ENCODE measurements at places on chromosomes 11 and 22.
A peak's percentile ranks its signal among the peaks of the same experiment; 100 is the strongest.

GRCh38 chr11:57711414-57712255 lies at the start of gene MED19:
TSS of gene MED19 (minus strand) at chr11:57712215. CDS start at chr11:57712179, 36 bp downstream.
- peak; percentile 61 for DNase-seq

GRCh38 chr22:50148991-50149721 lies 21.4 kb upstream of the PANX2 start:
- DNase-seq, result peak; percentile 69

- DNase-seq, result no peak
Measured at GRCh38 chr11:62208785-62209144, 292 bp downstream of the SCGB2A1 start.

- no peak for DNase-seq
Measured at GRCh38 chr11:67022341-67022933, 497 bp upstream of the SYT12 start.

GRCh38 chr11:60809691-60810090 lies 24.6 kb downstream of the MS4A10 start:
- no peak for DNase-seq

- no peak for DNase-seq
Measured at GRCh38 chr22:18062421-18062820, 15.4 kb upstream of the PEX26 start.

DNA sequence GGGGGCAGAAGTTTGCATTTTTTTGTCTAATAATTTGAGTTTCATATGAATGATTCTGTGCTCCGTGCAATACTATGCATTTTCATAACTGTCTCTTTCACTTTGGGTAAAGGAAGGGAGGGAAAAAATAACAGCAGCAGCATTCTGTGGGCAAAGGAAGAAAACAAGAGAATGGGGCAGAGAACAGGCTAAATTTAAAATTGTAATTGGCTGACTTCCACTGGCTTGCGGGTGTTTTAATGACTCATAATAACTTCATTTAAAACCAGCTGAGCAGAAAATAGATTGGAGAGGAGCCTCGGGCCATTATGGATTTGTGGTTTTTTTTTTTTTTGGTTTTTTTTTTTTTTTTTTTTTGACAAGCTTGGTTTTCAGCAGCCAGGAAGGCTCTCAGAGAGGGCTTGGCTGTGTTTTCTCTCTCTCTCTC lies 107.4 kb downstream of the ZBTB16 start:
- no peak for DNase-seq

- no peak for DNase-seq
Measured at GRCh38 chr11:78030429-78031325, 7.6 kb upstream of the KCTD14 start.

- peak; percentile 55 for DNase-seq
Measured at GRCh38 chr22:19679522-19680101, 34.7 kb upstream of the SEPTIN5 start.

DNA sequence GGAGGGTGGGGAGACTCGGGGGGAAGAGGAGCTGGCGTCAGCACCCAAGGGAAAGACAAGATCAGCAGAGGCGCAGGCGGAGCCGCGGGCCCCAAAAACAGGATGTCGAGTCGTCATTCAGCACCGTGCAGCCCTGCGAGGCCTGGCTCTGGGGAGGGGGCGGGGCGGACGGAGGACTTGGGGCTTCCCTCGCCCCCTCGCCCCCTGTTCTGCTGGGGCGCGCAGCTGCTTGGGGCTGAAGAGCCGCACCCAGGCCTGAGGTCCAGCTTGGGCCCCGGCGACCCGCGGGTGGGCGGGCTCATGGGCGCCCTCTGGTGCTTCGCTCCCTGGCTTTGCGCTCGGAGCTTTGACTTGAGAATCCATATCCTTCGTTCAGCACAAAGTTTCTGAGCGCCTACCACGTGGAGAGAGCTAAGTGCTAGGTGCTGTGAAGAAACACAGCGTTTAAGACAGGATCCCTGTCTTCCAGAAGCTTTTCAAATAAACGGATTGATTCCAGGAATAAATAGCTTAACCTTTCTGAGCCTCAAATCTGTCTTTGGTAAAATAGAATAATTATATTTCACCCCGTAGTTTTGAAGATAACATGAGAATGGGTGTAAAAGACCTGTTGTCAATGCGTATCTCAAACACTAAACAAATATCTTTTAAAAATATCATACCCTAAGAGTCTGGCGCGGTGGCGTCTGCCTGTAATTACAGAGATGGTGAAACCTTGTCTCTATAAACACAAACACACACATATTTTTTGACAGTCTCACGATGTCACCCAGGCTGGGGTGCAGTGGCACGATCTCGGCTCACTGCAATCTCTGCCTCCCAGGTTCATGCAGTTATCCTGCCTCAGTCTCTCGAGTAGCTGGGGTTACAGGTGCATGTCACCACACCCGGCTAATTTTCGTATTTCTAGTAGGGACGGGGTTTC lies 929 bp upstream of the RHOG start:
- peak; percentile 92 for DNase-seq
